Nucleus accumbens (tissue), 56 donors: ENCODE measurements at places on chromosomes 7 and 10.

GRCh38 chr10:99779335-99779734 is 3.1 kb upstream of the ABCC2 start:
- DNase-seq = no peak

GRCh38 chr7:12719981-12720865 is 32.8 kb downstream of the ARL4A start:
- DNase-seq = no peak

DNA sequence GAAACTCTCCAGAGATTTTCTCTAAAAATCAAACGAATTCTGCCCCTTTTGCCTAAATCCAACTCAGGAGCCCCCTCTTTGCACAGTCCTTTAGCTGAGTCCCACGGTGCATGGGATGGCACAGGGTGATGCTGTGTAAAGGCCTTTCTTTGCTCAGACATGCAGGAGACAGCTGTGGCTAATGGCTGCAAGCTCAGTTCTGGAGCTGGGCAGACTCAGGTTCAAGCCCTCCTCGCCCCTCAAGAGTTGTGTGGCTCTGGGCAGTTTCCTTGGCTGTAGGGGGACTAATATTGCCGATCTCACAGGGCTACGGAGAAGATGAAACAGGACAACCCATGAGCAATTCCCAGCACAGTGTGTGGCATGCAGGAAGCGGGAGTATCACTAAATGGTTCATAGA is 42.6 kb downstream of the CLEC2L start:
- DNase-seq = no peak

GRCh38 chr10:32328499-32328898 is 18.5 kb downstream of the EPC1 start:
- no peak for DNase-seq

DNA sequence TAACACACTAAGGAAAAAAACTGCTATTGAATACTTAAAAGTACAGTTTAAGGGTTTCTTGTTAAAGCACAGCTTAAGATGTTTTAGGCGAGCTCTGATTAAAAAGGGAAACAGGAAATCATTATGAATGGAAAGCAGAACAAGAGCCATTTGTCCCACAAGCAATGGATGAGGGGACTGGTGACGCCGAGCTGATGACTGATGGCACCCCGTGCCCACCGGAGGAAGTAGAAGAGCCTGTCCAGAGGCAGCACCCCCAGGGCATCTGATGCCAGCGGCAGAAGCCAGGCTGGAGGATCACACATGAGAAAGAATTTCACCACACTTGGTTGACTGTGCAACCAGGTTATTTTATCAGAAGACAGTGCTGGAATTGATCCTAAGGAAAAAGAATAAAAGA is 15.0 kb upstream of the INSIG1 start:
- DNase-seq = no peak

DNA sequence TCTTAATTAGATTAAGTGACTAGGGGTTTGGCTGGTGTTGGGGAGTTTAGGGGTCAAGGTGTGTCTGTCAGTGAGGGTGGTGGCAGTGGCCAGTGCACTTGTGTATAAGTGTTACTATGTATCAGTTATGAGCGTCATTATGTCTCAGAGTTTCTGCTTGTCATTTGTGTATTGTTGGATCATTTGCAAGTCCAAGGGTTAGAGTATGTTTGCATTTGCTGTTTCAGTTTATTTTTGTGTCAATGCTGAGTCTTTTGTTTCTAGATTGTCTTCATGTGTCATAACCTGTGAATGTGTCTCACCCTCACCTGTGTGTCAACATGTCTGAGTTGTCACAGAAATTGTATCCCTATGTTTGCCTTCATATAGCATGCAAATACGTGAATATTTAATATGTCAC is 97.5 kb upstream of the PAX2 start:
- DNase-seq = no peak

- DNase-seq = no peak
Observed at GRCh38 chr7:54360075-54360840, 181.9 kb upstream of the VSTM2A start.

DNA sequence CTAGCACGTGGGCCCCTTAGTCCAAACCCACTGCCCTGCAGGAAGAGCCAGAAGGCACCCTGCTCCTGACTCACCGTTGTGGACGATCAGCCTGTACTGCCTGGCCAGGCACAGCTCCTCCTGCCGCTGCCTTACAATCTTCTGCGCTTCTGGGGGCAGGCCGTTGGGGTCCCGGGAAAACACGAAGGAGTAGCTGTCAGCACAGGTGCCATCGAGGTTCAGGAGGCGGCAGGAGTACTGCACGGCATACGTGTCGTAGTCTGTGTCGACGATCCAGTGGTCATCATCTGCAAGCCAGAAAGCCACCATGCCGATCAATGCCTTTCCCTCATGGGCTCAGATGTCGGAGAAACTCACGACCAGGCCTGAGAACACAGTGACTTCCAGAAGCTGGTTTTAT is 7.3 kb downstream of the RBP4 start:
- no peak for DNase-seq

- no peak for DNase-seq
Observed at GRCh38 chr7:86778271-86778670, 134.6 kb downstream of the GRM3 start.

- DNase-seq = no peak
Observed at GRCh38 chr10:124604214-124605000, 139.8 kb downstream of the FAM53B start.

DNA sequence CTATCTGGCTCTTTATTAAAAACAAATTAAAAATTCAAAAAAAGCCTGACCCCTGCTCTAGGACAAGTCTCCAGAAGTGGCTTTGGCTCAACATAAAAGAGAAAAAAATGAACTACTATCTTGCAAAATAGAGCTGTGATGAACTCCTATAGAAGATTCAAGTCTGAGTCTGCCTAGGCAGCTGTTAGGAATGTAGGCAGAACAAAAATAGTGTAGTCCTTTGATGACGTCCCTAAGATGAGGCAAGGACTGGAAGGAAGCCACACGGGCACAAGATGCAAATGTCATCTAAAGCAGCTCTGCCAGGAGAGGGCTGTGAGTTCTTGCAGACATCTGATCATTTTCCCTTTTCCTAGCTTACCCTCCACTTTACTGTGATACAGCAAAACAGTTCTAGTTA is 20.5 kb downstream of the ASNS start:
- DNase-seq = no peak

GRCh38 chr10:131514454-131514853 is 202.9 kb upstream of the TCERG1L start:
- no peak for DNase-seq

DNA sequence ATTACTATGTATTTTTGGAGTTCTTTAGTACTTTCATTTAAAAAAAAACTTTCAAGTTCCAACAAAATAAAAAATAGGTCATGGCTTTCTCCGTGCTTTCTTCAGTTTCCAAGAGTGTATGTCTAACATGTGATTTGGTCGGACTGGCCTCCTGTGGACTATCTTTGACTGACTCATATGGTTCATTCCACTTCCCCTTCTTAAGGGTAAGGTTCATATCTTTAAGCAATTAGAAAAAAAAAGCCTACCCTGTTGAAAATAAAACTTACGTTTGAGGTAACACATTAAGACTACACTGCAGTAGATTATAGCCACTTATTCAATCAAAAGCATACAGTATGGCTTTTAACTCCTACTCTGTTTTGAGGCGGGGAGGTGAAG is 112.8 kb upstream of the AHR start:
- DNase-seq = no peak

DNA sequence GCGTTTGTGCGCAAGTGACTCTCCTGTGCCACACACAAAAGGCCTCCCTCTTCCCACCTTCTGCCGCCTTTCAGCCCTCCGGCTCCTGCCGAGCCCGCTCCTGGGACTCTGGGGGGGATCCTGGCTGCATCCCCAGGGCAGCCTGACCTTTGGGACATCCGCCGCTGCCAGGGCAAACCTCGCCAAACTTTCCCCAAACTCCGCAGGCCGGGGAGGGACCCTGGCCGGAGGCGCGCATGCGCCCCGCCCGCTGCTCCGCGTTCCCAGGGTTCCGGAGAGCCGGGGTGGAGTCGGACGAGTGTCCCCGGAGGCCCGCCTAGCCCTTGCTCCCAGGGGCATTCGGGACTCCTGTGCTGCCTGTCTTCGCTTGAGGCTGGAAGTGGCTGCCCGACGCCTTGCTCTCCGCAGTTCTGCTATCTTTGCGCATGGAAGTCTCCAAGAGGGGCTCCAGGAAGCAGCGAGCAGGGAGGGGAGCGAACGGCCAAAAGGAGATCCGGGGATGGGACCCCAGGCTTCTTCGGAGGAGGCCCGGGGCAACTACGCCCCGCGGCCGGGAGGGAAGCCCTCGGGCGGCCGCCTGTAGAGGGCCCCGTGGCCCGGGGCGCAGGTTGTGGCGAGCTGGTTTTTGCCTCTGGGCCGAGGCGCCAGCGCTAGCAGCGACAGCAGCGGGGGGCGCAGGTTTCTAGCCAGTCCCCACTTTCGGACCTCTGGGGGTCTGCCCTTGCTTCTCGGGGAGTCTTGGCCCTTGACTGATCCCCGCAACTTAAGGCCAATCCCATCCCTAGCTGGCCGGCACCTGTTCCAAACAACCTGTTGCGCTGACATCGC is 7.0 kb downstream of the PTF1A start:
- no peak for DNase-seq

GRCh38 chr7:131629217-131629882 is 72.9 kb upstream of the PODXL start:
- DNase-seq = no peak

GRCh38 chr10:34145715-34146114 is 669.4 kb downstream of the PARD3 start:
- no peak for DNase-seq

DNA sequence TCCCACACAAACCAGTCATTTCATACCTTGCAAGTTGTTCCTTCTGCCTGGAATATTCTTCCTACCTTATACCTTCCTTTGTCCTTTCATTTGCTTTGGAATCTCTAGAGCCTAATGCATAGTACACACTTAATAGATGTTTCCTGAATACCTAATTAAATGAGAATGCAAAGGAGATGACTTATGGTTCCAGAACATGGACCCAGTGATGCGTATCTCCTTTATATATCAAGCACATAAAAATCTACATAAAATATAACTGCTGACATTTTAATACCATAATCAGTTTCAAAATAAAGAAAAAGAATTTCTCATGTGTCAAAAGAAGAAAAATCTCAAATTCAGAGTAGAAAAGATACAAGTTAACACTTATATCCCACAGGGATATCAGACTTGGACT is 110.6 kb upstream of the ASAH2 start:
- DNase-seq = no peak

GRCh38 chr10:224571-224970 is 89.3 kb downstream of the ZMYND11 start:
- DNase-seq = no peak

- no peak for DNase-seq
Observed at GRCh38 chr7:44979481-44980392, 922 bp upstream of the MYO1G start.

DNA sequence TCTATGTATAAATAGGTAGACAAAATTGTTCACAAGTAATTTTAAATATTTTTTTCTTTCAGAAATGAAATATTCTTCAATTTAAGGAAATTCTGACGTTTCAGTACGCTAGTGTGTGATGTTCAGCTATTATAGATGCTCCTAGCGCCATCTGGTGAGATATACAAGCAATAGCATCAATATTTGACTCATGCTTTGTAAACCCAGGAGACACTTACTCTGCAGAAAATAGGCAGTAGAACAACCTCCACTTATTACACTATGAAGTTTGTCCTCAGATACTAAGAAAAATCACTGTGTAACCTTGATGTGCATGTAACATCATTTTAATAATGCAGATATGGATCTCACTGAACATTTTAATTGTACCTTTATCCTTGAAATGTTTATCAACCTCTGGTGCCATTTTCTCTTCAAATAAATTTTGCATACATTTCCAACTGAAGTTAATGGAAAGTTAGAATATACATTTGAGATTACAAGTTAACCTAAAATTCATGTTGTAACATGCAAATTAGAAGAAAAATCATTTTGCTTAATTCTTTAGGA is 151.5 kb upstream of the FAM3C start:
- DNase-seq = no peak

DNA sequence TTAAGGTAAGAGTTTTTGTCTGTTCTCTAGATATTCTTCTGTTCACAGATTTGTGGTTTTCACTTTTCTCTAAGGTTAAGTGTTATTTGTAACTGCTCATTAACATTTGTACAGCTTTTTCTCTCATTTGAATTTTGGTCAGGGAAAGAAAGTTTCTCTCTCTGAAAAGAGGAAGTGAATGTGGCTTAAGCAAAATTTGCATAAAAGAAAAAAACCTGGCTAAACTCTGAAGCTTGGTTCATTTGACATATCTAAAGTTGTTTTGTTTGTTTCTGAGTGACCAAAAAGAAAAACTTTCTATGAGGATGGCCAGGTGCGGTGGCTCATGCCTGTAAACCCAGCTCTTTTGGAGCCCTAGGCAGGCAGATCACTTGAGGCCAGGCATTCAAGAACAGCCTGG is 22.0 kb upstream of the SLC26A4 start:
- no peak for DNase-seq

DNA sequence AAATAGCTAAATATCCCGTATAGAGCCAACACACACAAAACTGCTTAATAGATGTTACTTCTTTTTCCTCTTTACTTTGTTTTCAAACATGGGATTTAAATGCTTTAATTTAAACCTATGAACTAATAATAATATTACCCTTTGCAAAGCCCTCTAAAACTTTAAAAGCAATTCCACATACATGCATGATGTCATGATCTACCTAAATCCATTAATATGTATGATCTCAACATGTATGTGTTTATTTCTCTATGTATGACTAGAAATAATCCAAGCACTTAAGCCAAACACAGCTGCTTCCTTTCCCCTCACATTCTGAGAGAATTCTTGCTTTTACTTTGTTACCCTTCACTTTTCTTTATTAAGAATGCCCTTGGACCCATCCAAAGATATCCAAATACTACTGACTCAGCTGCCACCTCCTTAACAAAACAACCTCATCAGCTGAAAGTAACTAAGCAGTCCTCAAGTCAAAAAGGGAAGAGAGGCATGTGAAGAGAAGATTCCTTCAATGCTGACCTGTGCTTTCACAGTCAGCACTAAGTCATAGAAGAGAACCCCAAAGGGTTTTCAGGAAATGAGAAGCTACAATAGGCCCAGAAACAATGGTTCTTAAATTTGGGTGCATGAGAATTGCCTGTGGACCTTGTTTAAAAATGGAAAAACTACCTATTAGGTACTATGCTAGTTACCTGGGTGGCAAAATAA is 266.4 kb upstream of the LRGUK start:
- no peak for DNase-seq

GRCh38 chr10:6039711-6040110 is 22.5 kb downstream of the IL2RA start:
- no peak for DNase-seq

- DNase-seq = no peak
Observed at GRCh38 chr7:66239467-66239856, 34.3 kb downstream of the TPST1 start.

- no peak for DNase-seq
Observed at GRCh38 chr10:117001144-117001543, 3.8 kb downstream of the SHTN1 start.
